ENCODE measurements at places on chromosomes 7 and 10.

GRCh38 chr7:1078985-1079384 is 8.9 kb upstream of the GPER1 start:
- DNase-seq = no peak

DNA sequence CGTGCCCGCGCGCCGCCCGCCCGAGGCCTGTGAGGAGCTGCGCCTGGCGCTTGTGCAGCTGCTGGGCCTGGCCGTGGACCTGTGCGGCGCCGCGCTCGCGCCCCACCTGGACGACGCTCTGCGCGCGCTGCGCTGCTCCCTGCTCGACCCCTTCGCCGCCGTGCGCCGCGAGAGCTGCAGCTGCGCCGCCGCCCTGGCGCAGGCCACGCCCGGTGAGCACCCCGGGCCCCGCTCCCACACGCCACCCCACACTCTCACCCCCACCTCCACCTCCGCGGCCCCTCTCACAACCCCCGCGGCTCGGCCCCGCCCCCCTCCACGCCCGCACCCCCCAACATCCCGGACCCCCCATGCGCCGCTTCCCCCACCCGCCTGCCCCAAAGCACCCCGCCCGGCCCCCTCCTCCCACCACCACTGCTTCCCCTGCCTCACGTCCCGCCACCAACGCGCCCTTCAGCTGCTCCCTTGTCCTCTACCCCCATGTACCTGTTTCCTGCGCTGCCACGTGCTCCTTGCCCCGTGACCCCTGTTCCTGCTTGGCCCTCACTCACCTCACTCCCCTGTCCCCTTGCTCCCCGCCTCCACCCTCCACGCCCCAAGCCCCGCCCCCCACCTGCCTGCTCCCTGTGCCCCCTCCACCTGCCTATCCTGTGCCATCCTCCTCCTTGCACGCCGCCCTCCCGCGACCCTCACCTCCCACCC is at the start of gene PRKAR1B:
PRKAR1B (minus strand) TSS at position 178 of the 702 bp plus-strand sequence. CDS start 15,776 bp downstream, outside the sequence.
- DNase-seq = no peak

DNA sequence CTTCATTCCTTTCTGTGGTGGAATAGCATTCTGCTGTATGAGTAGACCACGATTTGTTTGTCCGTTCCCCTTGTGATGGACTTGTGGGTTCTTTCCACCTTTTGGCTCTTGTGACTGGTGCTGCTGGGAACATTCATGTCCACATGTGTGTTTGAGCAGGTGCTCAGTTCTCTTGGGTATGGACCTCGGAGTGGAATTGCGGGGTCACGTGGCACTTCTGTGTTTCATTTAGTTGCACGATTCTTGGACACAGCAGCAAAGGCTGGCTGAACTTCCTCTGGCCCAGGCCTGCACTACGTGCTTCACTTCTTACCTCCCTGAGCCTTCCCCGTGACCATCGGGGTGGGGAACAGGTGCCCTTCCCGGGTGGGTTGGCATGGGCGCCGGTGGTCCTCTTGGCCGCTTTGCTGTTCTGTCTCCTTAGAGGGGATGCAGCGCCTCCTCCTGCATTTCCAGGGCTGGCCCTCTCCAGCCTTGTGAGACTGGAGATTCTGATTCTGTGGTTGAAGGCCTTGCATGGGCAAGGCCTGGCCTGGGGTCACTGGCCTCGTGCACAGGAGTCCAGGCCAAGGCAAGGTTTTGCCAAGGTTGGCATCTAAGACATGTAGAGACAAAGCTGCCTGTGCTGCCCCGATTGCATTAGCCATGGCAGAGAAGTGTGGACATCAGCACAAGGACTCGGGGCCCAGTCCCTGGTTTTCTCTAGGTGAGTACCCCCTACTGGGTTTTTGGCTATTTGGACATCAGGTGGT is 25.1 kb downstream of the DOCK1 start:
- DNase-seq = no peak

DNA sequence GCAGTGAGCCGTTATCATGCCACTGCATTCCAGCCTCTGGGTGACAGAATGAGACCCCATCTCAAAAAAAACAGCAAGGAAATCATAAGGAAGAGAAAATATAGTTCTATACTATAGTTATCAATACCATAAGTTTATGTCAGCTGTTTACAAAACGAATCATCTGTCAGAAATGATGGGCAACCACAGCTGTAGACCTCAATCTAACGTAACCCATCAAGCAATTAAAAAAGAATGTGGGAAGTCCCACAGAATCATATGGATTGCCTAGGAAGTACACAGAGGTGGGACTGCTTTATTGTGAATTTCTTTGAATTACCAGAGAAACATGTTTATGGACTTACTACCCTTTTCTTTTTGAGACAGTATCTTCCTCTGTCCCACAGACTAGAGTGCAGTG is 6.9 kb downstream of the NRBF2 start:
- peak; percentile 22 for DNase-seq

DNA sequence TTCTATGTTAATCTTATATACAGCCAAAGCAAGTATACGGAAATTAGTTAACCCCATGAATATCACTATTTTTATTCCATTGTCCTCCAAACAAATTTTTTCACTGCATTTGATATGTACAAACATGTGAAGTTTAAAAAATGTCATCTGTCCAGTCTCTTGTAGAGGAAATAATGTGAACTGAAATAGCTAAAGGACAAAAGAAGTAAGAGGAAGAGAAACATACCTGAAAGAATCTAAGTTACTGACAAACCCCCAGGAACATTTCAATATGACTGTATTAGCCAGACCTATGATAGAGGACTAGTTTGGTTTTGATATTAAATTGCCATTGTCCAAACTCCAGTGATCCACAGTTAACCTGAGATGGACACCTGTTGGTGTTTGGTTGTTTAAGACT is 80.6 kb downstream of the NRCAM start:
- no peak for DNase-seq

- peak; percentile 54 for DNase-seq
Measured at GRCh38 chr10:71812016-71812912, 38.8 kb downstream of the PSAP start.

GRCh38 chr10:107546284-107546683 is 381.8 kb upstream of the SORCS1 start:
- DNase-seq = peak; percentile 73

DNA sequence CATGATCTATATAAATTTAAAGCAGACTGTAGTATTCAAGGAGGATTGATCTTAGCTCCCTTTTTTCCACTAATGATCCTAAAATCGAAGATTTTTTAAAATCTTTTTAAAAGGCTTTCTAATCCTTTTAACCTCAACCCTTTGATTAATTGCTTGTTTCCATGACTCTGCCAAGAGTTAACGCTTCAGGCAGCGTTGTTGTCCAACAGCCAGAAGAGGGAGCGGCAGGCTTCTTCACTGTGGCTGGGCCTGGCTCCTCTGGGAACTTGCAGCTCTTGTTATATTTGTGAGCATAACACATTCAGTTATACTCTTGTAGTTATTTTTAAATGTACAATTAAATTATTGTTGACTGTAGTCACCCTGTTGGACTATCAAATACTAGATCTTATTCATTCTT is 26.3 kb downstream of the CRCP start:
- peak; percentile 60 for DNase-seq

GRCh38 chr10:33719005-33719703 is 384.7 kb upstream of the NRP1 start:
- DNase-seq = no peak

DNA sequence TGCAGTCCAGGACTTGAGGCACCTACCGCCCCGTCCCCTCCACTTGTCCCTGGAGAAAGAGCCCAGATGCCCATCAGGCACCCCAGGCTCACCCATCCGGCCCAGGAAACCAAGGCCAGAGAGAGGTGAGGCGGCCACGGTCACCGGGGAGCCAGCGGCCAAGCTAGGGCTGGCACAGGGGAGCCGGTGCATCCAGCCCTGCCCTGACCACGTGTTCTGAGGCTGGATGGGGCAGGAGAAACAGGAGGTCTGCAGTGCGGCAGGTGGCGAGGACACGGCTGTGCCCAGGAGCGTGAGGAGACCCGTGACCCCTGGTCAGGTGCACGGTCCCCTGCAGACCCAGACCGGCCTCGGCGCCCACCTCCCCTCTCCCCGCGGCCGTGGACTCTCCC is 27.6 kb downstream of the UNCX start:
- DNase-seq = no peak

GRCh38 chr7:108973075-108973474 is 403.4 kb downstream of the DNAJB9 start:
- no peak for DNase-seq

DNA sequence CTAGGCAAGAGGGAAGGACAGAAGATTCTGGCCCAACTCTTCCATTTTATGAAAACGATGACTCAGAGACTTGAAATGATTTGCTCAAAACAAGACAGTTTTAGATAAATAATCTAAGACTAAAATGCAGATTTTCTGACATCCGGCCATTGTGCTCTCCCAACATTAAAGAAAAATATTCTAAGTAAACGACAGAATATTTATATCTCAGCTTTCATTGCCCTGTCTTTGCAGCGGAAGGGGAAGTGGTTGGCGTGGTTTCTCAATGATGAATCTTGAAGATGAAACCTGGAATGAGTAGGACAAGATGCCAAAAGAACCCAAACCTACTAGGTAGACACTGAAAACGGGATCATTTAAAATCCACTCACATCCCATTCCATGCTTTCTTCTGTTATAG is 28.9 kb upstream of the NPY start:
- DNase-seq = no peak

DNA sequence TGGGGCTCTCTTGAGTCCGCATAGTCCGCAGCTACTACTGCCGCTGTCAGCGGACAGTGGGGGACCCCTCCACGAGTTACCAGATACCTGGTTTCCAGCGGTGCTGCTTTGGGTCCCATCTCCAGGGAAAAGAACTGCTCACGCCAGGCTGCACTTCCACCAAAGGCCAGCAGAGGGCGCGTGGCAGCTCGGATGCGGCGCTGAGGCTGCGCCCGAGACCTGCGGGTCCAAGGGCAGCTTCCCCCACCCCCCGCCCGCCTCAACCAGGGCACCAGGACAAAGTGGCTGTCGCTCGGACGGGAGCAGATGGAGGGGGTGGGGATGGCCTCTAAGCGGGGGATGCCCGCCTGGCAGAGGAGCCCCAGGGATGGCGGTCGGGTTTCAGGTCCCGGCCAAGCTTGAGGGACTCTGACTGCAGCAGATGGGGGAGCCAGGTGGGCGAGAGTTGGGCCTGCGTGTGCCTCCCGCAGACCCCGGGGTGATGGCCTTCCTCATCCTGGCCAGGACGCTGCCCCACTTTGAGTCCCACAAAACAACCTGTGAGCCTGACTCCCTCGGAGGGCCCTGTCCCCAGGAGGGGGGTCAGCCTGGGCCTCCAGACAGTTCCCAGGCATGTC is 23.8 kb upstream of the ZNF735 start:
- DNase-seq = no peak

DNA sequence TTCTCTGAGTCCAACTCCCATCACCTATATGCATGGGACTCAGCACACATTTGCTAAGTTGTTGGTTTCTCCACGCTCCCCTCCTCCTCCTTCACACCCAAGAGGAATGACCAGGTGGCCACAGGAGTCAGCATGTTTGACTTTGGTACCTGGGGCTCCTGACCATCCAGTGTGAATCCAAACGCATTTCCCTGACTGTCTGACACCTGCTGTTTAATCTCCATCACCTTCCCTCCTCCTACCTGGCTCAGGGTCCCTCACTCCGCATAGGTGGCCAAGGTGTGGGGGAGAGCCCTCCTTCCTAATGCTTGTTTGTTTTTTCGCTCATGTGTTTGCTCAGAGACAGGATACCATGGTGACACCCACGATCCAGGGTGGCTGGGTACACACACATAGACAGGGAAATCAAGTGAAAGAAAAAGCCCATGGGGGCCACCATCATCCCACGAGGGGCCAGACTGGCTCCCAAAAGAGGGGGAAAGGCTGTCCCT is 194.9 kb downstream of the KCNMA1 start:
- DNase-seq = no peak

GRCh38 chr7:156773966-156774365 is 119.0 kb downstream of the LMBR1 start:
- DNase-seq = peak; percentile 16

- no peak for DNase-seq
Measured at GRCh38 chr10:49287689-49288340, 11.2 kb upstream of the C10orf71 start.

- DNase-seq = no peak
Measured at GRCh38 chr10:1419796-1420610, 317.3 kb downstream of the ADARB2 start.

- no peak for DNase-seq
Measured at GRCh38 chr10:32481606-32482005, 35.7 kb downstream of the CCDC7 start.

- no peak for DNase-seq
Measured at GRCh38 chr10:44963772-44964633, 4.4 kb downstream of the RASSF4 start.

DNA sequence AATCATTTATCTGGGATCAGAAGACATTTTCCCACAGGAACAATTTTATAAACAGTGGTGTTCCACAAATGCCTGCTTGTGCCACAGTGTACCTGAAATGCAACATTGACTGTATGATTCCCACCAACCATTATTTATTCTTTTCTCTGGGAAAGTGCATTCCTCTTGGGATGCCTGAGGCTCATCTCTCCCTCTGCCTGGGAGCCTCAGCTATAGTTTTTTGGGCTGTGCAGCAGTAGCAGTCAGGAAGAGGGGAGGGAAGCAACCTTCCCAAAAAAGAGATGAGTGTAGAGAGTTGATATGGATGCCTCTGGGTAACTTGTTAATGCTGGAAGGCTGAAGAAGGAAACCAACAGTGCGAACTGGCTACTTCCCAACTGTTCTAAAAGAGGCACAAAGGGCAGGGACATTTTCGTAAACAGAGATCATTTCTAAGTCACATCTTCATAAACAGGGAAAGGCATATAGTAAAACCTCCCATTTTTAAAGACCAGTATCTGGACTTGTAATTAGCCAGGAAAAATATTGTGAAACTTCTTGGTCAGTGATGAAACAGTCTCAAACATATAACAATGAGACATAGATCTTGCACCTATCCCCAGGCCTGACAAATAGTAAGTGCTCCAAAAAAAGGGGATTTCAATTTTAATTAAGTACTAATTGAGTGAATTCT is 1.4 kb upstream of the CALD1 start:
- DNase-seq = peak; percentile 37

DNA sequence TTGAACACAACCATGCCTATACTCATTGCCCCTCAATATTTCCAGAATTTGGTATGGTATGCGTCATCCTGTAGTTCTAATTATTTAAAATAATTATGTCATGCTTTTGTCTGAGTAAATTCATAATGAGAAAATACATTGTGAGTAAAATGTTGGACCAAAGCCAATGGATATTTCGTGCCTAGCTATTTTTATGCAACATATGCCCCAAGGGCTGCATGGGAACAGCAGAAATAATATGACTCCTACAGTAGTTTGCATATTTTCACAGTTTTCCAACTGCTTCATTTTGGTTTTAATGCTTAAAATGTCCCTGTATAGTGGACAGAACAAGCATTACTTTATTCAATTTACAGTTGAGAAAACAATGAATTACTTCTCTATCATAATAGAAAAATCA is 1115.6 kb upstream of the GHITM start:
- DNase-seq = peak; percentile 2

DNA sequence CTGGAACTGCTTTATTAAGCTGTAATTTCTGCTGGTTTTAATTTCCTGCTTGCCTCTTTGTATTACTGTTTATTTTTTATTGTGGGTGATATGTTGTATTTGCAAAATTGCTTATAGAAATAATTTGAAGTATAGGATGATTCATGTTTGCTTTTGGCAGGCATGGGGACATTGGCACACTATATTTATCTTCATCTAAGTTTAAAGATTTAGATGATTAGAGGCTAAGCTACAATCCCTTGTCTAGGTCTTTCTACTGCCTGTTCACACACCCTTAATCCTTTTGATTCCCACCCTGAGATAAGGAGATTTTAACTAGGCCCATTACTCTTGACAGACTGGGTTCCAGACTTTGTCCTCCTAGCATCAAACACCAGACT is 182.8 kb upstream of the KAT6B start:
- DNase-seq = peak; percentile 3
